Fibroblast of skin of scalp (primary cell): ENCODE measurements at places on chromosomes 13 and 19.

- DNase-seq = no peak
Measured at GRCh38 chr13:90156390-90156789, 1191.1 kb upstream of the MIR17HG start.

GRCh38 chr19:7109678-7110289 lies 40.3 kb downstream of the ZNF557 start:
- DNase-seq = peak; percentile 14

DNA sequence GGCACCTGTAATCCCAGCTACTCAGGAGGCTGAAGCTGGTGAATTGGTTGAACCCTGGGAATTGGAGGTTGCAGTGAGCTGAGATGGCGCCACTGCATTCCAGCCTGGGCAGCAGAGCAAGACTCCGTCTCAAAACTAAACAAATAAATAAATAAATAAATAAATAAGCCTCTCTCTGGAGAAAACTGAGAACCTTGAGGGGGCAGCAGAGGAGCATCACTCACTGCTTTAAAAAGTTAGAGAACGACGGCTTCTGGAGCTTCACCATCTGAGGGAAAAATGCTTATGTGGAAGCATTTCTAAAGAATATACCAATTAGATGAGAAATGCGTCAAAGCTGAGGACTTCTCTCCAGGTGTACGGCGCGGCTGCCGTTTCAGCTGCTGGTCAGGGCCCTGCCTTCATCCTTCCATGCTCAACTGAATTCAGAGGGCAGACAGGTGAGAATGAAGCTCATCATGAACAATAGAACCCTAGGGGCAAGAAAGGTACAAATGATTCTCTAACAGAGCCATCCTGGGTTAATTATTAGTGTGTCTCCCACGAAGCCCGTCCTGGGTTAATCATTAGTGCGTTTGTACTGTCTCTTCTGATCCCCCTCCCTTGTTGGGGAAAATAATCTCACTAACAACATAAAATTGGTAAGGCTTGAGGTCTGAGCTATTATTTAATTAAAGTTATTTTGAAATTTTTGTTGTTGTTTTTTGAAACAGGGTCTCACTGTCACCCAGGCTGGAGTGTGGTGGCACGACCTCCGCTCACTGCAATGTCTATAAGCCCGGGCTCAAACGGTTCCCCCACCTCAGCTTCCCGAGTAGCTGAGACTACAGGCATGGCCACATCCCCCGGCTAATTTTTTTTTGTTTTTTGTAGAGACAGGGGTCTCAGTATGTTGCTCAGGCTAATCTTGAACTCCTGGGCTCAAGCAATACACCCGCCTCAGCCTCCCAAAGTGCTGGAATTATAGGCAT lies 80.1 kb downstream of the IPO5 start:
- DNase-seq = peak; percentile 80

DNA sequence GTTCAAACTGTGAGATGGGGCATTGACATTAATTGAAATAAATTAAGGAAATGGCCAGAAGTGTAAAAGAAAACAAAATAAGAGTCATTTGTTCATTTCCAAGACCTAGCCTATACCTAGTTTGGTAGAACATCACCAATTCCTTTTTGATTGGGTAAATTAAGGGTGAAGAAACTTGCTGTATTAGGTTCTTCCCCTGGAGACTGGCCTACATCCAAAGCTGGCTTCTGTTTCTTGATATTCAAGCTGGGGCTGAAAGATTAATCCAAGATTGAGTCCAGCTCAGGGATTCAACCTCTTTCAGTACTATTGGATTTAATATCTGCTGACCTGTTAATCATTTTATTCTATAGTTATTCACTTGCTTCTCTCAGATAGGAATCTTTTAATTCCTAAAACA lies 183.2 kb downstream of the GPC6 start:
- DNase-seq = no peak

GRCh38 chr13:31835932-31836331 lies 96.6 kb downstream of the RXFP2 start:
- peak; percentile 28 for DNase-seq

DNA sequence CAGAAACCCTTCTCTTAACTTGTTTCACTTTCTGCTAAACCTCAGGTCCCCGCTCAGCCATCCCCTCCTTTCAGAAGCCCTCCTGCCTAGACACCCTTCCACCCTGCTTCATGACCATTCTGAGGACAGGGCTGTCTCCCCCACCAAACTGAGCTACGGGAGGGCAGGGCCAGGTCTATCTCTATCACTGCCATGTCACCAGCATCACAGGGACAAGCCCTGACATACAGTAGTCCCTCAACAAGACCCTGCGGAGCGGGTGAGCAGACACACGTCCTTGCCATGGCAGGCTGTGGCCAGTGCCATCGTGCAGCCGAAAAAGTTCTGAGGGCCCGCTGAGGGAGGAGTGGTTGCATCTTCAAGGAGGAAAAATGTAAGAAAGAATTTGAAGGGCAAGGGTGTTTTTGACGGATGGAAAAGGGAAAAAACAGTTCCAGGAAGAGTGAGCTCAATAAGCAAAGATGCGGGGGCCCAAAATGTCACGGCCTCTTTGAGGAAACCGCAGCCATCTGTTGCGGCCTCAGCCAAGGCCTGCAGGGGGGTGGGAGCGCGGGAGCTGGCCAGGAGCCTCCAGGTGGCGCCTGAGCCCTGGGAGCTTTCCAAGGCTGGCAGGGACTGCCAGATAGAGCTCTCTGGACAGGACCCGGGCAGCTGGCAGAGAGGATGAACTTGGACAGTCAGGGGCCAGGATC lies 8.1 kb downstream of the PTGIR start:
- DNase-seq = peak; percentile 47

- DNase-seq = no peak
Measured at GRCh38 chr13:49220856-49221589, 885 bp downstream of the MLNR start.

- no peak for DNase-seq
Measured at GRCh38 chr13:32947411-32948276, 68.6 kb upstream of the KL start.

- no peak for DNase-seq
Measured at GRCh38 chr13:91978571-91978970, 580.1 kb downstream of the GPC5 start.

DNA sequence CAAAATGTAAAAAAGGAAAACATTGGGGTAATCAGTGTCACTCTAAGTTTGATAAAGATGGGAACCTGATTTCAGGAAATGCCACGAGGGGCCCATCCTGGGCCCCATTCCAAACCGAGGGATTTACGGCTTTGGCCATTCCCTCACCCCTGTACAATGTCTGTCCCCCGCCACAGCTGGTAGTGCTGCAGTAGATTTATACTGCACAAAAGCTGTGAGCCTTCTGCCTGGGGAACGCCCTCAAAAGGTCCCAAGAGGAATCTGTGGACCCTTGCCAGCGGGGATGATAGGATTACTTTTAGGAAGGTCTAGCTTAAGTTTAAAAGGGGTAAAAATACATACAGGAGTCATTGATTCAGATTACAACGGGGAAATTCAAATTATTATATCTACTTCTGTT lies 173.4 kb upstream of the SGCG start:
- DNase-seq = peak; percentile 10

DNA sequence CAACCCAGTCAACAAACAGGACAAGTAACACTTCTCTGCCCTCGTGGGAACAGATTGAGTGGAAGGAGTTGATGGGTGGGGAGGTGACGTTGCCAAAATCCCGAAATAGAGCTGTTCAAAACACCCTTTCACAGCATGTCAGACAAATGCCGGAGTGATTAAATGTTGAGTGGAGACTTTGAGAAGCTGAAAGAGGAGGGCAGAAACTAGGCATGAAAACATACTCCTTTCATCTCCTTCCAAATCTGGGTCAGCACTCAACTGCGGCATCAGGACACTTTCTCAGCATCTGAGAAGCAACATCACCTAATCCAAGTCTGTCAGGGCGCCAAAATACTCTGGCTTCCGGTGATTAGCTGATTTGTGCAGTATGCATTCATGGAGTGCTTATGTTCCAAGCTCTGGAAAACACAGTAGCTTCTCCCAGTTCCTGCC lies 51.5 kb upstream of the MRI1 start:
- no peak for DNase-seq

DNA sequence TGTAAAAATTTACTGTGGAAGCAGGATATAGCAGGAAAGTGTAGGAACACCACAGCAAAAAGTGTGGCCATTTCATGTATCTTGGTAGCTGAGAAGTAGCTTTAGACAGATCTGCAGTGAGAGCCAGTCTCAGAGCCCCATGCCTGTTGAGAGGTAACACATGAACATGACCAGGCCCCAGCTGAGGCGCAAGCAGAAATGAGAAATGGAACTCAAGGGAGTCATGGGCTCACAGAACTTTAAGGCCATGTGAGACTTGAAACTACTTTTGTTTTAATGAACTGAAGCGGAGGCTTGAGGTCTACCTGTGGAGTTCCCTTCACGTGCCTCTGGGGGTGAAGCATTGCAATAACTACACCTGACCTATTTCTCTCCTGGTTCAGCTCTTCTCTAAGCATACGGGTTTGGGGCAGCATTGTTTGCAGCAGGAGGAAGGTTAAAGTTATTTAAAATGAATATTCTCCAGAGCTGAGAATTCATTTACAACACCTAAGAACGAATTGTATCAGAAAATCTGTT lies 3.3 kb downstream of the MYO16 start:
- DNase-seq = no peak

DNA sequence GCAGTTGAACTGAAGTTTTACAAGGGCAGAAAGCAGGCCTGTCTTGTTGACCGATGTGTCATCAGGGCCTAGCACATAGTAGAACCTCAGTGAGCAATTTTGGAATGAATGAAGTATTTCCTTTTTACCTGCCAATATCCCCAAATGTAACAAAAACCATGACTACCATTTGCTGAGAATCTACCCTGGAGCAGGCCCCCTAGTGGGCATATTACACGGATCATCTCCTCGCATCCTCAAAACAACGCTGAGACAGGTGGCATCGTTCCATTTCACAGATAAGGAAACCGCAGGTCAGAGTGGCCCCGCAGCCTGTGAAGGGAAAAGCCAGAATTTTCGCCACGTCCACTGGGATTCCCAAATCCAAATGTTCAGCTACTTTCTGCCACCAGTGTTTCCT lies 77.9 kb downstream of the CACNA1A start:
- DNase-seq = peak; percentile 4

DNA sequence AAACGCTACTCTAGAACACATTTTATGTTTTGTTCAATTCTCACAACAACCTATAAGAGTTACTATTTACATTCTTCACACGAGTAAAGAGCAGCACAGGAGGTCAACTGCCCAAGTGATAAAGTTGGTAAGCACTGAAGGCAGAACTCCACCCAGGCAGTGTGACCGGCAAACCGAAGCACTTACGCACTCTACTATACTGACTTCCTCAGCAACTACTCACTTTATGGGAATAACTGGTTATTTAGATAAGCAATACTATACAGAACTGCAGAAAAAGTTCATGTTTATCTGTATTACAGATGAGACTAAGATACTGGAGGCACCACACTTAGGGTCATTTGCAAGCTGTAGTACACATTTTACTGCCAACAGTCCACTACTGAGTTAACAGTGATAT lies 28.8 kb downstream of the FOXO1 start:
- no peak for DNase-seq

GRCh38 chr19:5680084-5680436 lies 256 bp downstream of the MICOS13 start:
- DNase-seq = peak; percentile 20

- no peak for DNase-seq
Measured at GRCh38 chr13:98874029-98874397, 103.9 kb downstream of the DOCK9 start.

GRCh38 chr13:29852472-29853054 lies 2.1 kb upstream of the UBL3 start:
- DNase-seq = peak; percentile 56

- peak; percentile 43 for DNase-seq
Measured at GRCh38 chr13:98977568-98978265, at the start of gene DOCK9. Gene DOCK9, minus strand, starts transcription at chr13:98978064. Its CDS starts 155 bp downstream, at chr13:98977909.

DNA sequence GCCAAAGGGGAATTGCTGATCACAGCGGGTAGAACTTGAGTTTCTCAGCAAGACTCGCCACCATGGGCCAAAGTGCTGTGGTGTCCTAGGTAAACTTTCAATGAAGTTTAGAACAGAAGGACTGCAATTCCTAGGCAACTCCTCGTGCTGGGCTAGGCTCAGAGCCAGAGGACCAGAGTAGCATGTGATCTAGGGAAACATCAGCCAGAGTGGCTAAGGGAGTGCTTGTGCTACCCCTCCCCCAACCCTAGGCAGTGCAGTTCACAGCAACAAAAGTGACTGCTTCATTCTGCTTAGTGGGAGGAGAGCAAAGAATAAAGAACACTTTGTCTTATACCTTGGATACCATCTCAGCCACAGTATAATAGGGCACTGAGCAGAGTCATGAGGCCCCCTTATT lies 1658.6 kb upstream of the MIR17HG start:
- no peak for DNase-seq

- no peak for DNase-seq
Measured at GRCh38 chr19:14164082-14164481, 27.7 kb upstream of the ASF1B start.

- DNase-seq = no peak
Measured at GRCh38 chr19:18473003-18473705, 35.2 kb upstream of the ISYNA1 start.

- no peak for DNase-seq
Measured at GRCh38 chr13:110342474-110342873, 35.4 kb downstream of the COL4A2 start.

DNA sequence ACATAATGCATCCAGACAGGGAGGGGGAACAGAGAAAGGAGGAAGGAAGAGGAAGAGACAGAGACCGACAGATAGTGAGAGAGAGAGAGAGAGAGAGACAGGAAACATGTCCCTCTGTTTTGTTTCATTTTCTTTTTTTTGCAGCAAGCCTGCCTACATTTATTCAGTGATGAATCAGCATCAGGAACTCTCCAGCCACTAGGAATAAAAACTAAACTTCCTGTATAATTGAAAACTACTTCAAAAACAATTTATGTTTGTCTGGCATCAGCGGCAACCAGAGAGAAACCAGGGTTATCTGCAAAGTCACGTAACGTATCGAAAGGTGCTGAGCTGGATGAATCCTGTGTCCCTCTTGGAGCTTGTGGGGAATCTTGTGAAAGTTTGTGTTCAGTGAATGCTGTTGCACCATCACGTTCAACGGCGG lies 148.6 kb upstream of the SOX21 start:
- DNase-seq = peak; percentile 23

DNA sequence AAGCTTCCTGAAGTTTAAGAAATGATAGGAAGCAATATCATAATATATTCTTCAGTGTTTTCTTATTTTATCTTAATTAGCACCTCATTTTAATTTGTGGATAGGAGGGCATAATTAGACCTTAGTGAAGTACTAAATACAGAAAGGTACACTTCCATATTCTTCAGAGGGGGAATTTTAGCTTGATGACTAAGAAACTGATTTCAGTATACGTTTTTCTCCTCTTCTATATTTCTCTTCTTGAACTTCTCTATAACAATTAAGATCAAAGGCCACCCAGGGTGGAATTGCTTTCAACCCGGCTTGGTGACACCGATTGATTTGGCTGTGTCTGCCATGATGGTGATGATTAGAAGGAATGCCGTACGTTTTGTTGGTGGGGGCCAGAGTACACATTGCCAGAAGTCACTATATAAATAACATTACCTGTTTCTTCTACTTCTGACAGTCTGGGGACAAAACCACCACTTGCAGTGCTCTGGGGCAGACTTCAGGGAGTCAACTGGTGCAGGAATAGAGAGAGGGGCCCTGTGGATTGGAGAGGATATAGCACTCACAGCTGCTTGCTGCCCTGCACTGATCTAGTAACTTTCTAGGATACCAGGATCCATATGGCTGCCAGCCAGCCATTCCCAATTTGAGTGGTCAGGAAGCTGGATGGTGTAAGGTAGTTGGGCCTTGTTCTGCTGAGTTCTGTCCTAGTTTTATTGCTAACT lies 73.8 kb downstream of the SPATA13 start:
- DNase-seq = no peak

GRCh38 chr13:85618521-85618920 lies 180.7 kb downstream of the SLITRK6 start:
- DNase-seq = no peak
